Activated CD4-positive, alpha-beta memory T cell treated with anti-CD3 and anti-CD28 coated beads, Interleukin-2, amount 10 ng/mL, durations not matched to agents 7 days and 5 days (primary cell): ENCODE measurements at places on chromosomes 3 and 15. TPM values are rescaled to one million over a fixed set of nuclear protein-coding genes. Genes with fewer than 3 reads are reported as not detected.

- H3K4me3 ChIP-seq: no peak overlapping the region
- no peak overlapping the region for H3K27ac ChIP-seq
- no peak for DNase-seq
- H3K4me1 ChIP-seq: peaks cover 11% of the 10 kb centered on the region
- peaks cover 54% of the 10 kb centered on the region for H3K36me3 ChIP-seq
- H3K27me3 ChIP-seq: no peaks in the 10 kb centered on the region
Observed at GRCh38 chr3:179063945-179064560, 7.6 kb downstream of the ZMAT3 start.

GRCh38 chr3:15934389-15935195 lies 136.8 kb upstream of the ANKRD28 start:
- H3K27me3 ChIP-seq: peaks cover 1% of the 10 kb centered on the region
- H3K4me1 ChIP-seq: peaks cover 2% of the 10 kb centered on the region
- no peak for DNase-seq
- no peak overlapping the region for H3K27ac ChIP-seq
- H3K4me3 ChIP-seq: no peak overlapping the region

DNA sequence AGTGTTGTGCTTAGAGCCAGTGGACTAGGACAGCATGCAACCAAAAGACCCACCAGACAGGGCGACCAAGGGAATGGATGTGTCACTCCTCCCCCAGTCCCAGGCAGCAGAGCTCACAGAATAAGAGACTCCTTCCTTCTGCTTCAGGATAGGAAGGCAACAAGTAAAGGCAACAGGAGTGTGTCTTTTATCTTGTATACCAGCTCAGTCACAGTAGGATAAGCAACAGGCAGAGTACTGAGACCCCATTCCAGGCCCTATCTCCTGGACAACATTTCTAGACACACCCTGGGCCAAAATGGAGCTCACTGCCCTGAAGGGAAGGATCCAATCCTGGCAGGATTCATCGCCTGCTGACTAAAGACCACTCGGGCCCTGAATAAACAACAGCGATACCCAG lies 25.0 kb downstream of the PDCD10 start:
- H3K36me3 ChIP-seq: peaks cover 75% of the 10 kb centered on the region
- no peak overlapping the region for H3K27ac ChIP-seq
- peaks cover 38% of the 10 kb centered on the region for H3K4me1 ChIP-seq

MED12L gene
- total RNA-seq: 1.6 TPM

DNA sequence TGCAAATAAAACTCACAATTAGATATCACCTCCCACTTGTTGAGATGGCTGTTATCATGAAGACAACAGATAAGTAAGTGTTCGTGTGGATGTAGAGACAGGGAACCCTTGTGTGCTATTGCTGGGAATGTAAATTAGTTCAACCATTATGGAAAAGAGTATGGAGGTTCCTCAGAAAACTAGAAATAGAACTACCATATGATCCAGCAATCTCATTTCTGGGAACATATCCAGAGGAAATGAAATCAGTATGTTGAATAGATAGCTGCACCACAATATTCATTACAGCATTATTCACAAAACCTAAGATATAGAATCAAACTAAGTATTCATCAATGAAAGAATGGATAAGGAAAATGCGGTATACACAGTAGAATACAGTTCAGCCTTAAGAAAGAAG lies 418.7 kb upstream of the CNTN6 start:
- DNase-seq: no peak
- no peaks in the 10 kb centered on the region for H3K4me1 ChIP-seq
- no peak overlapping the region for H3K27ac ChIP-seq
- H3K27me3 ChIP-seq: no peaks in the 10 kb centered on the region
- H3K4me3 ChIP-seq: no peak overlapping the region
- H3K36me3 ChIP-seq: no peaks in the 10 kb centered on the region
